ENCODE measurements at places on chromosomes 12 and 14.
A peak's percentile ranks its signal among the peaks of the same experiment; 100 is the strongest.

DNA sequence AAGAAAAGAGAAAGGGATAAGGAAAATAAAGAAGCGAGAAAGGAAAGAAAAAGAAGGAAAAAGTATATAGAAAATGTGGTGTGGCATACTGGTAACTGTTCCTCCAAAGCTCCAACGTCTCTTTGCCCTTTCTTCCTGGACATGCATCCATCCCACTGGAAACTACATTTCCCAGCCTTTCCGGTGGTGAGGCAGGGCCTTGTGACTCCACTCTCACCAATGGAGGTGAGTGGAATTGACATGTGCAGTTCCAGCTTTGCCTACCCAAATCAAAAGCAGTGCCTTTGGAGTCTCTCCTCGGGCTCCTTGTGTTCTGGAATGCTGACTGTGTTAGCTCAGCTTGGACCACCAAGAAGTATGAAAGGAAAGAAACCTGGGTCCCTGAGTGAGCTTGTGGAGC lies 161.2 kb downstream of the KCNA5 start:
- DNase-seq, result no peak

DNA sequence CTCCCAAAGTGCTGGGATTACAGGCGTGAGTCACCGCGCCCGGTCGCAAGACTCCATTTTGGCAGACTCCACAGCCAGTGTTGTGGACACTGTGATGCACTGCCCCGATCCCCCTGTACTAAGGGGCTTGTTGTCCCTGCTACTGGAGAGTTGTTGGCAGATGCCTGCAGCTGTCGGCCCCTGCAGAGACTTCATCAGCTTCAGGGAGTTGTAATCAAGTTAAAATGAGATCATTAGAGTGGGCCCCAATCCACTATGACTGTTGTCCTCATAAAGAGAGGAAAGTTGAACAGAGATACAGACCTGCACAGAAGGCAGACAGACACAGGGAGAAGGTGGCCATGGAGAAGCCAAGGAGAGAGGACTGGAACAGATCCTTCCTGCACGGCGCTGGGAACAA lies 23.7 kb upstream of the TUBA1A start:
- no peak for DNase-seq

- no peak for DNase-seq
Observed at GRCh38 chr12:46389031-46389616, 16.6 kb upstream of the SLC38A2 start.

DNA sequence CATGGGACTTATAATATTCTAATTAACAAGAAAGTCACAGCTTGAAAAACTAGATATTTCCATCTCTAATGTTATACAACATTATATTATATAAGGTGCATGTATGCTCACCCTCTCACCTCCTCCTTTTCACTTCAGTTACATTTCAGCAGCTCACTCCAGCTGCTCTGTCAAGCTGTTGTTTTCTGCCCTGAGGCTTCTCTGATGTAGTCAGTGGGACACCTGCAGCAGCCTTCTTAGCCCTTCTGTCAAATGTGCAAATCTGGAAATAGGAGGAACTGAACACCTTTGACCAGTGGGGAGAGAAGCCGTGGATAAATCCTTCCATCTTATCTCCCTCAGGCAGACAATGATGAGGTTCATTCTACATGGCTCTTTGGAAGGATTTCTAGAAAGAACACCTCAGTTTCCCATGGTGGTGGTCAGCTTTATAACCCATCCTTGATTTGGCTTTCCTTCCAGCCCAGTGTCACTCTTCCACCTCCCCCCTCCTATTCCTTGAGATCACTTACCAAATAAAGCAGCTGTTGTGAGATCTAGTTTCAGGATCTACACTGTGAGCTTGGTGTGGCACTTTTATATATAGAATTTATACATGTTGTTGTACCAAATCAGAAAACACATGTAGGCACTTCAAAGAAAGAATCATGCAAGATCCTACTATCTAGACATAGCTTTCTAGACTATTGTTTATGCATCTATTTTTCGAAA lies 79.6 kb upstream of the STK38L start:
- DNase-seq, result no peak

GRCh38 chr14:89920056-89920455 lies 34.5 kb downstream of the EFCAB11 start:
- no peak for DNase-seq

DNA sequence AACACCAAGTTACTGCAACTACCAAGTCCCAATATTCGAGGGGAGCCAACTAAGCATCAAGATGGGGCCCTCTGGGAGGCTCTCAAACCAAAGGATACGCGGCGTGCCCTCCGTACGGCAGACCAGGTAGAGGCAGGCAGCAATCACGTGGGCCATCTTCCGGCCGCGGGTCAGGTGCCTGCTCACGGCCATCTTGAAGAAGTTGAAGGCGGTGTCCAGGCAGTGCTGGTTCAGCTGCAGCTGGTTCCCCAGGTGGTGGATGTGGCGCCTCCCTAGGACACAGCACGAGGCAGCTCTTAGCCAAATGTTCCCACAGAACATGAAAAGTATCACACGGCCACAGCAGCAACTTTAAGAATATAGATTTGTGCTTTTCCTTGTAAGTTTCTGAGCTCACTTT lies 24.3 kb downstream of the BTBD6 start:
- DNase-seq, result no peak

DNA sequence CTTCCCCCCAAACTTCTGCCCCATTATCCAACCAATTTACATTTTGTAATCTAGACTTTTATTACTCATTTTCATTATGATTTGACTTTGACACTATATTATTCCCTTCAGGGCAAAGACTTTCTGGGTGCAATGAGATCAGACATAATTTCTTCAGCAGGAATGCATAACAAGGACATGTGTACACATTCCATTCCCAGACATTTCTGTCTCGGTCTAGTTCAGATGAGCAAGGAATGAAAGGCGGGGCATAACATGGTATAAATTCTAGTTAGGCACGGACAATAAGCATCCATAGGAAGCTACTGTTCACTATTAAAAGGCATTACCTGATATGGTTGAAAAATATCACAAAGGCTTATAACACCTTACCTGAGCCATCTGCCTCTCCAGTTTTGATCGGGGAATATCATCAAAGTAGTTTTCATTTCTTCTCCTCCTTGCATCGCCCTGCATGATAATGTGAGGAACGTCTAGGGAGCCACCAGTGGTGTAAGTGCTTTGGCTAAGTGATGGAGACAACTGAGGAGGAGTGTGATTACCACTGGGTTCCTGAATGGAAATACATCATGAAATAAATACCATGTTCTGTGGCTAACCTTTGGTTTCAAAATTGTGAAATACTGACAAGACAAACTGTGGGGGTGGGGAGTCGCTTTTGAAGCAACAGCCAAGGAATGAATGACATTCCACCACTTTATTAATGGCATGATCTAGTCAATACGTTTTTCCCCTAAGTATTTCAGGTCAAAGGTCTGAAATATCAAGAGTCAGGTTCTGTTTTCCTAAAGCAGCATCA lies 183.9 kb downstream of the APAF1 start:
- DNase-seq, result no peak

GRCh38 chr14:35576260-35576659 lies 42.3 kb downstream of the INSM2 start:
- DNase-seq, result no peak

DNA sequence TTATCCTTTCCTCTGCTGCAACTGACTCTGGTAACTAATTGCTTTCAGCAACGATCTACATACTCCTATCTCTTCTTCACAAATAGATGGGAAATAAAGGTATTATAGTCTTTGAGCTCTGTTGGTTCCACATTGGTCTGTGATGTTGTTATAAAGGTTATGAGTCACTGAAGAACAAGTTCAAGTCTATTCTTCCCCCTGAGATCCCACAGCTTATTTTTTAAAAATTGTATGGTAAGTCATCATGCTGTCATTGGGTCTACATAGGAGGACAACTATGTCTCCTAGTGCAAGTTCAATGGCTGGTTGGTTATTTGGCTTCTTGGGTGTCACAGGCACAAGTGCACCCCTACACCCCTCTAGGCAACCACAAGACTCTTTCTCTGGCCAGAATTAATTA lies 49.6 kb upstream of the PTCSC3 start:
- no peak for DNase-seq

GRCh38 chr14:55188686-55189295 lies 2.6 kb downstream of the DLGAP5 start:
- DNase-seq, result no peak

DNA sequence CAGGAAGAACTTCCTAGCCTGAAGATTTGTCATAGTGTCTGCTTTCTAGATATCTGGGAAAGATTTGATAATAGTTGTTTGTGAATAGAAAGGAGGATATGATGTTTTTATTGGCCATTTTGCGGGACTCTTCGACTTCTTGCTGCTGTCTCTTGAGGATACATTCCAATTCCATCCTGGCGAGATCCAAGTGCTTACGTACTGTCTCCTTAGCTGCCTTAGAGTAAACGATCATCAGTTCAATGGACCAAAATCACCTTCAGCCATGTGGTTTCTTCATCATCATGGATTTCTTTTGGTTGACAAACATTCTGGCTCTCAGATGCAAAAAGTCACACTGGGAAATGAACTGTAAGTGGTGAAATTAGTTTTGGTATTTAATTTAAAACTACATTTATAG lies 82.7 kb upstream of the SCN8A start:
- no peak for DNase-seq

GRCh38 chr14:98564006-98564405 lies 708.0 kb downstream of the BCL11B start:
- DNase-seq, result no peak

- no peak for DNase-seq
Observed at GRCh38 chr14:87121716-87122115, 871.3 kb downstream of the GALC start.

GRCh38 chr14:88424573-88424972 lies 39.1 kb downstream of the SPATA7 start:
- no peak for DNase-seq

- no peak for DNase-seq
Observed at GRCh38 chr14:101635749-101636560, 74.7 kb downstream of the DIO3 start.

- no peak for DNase-seq
Observed at GRCh38 chr12:102462386-102462785, 18.0 kb downstream of the IGF1 start.

DNA sequence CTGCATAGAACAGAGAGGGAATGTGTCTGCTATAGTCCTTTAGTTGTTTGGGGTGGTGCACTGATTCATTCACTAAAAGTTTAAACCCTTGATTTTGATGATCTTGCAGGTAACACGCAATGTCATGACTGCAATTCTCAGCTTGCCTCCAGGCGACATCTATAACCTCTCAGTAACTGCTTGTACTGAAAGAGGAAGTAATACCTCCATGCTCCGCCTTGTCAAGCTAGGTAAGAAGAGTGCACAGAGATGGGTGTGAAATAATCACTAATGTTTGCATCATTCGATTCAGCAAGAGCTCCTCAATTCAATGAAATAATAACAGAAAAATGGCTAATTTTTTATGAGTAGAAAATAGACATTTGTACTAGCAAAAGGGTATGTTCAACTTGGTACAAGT lies 203.7 kb downstream of the PTPRO start:
- DNase-seq, result no peak

- DNase-seq, result peak; percentile 92
Observed at GRCh38 chr12:118376089-118377020, at the start of gene SUDS3. Gene SUDS3, plus strand, starts transcription at chr12:118376555. Its CDS starts 137 bp downstream, at chr12:118376692.
